ENCODE measurements at places on chromosomes 13 and 19. TPM values are rescaled to one million over a fixed set of nuclear protein-coding genes. Genes with fewer than 3 reads are reported as not detected.

- DNase-seq = no peak
Observed at GRCh38 chr19:48853483-48853882, 14.9 kb downstream of the PLEKHA4 start.

DNA sequence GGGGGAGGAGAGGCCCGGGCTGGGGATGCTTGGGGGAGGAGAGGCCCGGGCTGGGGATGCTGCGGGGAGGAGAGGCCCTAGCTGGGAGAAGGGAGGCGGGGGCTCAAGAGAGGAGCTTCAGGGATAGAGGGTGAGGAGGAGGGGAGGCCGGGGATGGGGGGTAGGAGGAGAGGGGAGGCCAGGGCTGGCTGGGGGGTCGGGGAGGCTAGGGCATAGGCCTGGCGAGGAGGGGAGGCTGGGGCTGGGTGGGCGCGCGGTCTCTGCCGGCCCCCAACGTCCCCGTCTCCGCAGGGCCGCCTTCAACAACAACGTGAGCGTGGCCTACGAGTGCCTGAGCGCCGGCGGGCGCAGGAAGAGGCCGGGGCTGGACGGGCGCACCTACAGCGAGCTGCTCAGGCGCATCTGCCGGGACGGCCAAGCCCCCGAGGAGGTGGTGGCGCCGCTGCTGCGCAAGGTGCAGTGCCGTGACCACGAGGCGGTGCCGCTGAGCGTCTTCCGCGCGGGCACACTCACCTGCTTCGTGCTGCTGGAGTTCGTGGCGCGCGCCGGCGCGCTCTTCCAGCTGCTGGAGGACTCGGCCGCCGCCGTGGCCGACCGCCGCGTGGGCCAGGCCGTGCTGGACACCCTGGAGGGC, 11.4 kb downstream of the TPGS1 start:
- peak; percentile 48 for DNase-seq

DNA sequence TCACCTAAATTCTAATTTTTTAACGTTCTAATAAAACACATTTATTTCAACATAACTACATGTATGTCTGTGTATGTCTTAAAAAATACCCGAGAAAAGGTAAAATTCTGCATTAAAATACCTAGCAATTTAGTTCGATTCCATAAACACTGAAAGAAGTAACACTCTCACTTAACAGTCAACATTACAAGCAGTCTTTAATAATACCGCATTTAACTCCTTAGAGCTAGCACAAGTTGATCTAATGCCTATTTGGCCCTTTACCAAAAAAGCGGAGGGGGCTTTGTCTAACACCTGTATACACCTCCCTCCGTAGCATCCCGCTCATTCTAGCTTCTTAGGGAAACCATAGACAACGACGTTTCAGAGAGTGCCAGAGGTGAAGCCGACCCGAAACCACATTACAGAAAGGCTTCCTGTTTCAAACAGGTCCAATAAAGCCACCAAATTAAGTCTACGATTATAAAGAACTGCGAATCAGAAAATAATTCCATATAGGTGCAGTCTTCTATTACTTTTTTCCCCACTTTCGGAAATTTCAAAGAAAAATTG, 1.2 kb downstream of the SPART start:
- no peak for DNase-seq

- no peak for DNase-seq
Observed at GRCh38 chr13:30816736-30817135, 81.4 kb downstream of the ALOX5AP start.

DNA sequence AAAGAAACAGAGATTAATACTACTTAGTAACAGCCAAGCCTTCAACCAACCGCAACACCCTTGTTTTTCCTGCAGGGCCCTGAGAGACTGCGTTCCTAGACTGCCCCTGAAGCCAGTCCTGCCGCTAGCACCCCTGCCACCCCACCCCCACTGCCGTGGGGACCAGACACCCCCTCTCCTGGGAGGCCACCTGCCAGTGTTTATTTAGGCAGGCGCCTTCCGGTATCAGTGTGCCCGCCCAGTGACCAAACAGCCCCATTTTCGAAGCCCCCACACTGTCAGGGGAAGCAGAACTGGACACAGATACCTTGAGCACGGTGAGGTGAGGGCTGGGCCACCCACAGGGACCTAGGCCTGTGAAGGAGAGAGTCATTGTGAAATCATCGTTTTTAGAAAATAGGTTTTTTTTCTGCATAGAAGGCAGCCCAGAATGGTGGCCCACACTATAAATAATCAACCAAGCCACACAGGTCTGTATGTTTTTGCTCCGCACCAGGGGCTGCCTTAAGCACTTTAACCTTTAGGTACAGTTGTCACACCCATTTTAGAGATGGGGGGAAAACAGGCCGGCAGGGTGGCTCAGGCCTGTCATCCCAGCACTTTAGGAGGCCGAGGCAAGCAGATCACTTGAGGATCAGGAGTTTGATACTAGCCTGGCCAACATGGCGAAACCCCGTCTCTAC, 3.5 kb upstream of the TLE5 start:
- DNase-seq = no peak

- no peak for DNase-seq
Observed at GRCh38 chr13:28671126-28671792, 12.3 kb downstream of the POMP start.

GRCh38 chr13:92823059-92823458, 403.5 kb upstream of the GPC6 start:
- DNase-seq = no peak

The INTS6 gene
- 18.7 TPM for total RNA-seq

The KIR3DL2 gene
- total RNA-seq = not detected

Measured in psoas muscle (tissue), 8 donors.